ENCODE measurements at places on chromosomes 11 and 22.

GRCh38 chr11:132643239-132643638 is 889.1 kb downstream of the OPCML start:
- no peak for DNase-seq

GRCh38 chr22:31538815-31539214 is 42.5 kb downstream of the SFI1 start:
- DNase-seq: no peak

DNA sequence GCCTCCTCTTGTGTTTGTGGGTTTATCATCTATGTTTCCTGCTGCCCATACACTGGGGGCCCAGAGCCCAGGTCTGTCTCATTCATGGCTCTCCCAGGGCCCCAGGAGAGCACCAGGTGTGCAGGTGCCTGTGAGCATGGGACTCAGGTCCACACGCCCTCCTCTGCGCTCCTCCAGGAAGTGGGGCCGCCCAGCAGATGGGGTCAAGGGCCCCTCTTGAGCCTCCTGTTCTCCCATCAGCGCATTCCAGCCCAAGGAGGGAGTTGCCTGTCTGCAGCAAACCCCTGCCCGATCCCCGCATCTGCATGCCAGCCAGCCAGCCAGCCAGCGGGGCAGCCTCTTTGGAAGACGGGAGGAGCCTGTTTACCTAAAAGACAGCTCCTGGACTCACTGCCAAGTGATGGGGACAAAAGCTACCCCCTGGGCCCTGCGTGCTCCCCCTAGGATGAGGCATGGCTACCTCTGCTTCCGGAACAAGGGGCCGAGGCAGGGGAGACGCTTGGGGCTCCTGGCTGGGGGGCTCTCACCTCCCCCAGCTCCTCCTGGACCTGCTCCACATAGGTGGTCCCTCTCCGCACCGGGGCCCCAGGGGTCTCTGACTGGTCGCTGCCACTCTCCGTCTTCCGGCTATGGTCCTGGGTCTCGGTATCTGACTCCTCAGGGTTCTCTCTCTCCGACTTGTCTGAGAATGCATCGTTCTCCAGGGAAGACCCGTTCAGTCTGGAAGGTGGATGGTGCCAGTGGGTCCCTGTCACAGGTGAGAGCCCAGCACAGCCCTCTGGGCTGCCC is 49.7 kb upstream of the CARS1 start:
- DNase-seq: no peak

GRCh38 chr11:11979488-11980117 is 28.8 kb downstream of the DKK3 start:
- no peak for DNase-seq

DNA sequence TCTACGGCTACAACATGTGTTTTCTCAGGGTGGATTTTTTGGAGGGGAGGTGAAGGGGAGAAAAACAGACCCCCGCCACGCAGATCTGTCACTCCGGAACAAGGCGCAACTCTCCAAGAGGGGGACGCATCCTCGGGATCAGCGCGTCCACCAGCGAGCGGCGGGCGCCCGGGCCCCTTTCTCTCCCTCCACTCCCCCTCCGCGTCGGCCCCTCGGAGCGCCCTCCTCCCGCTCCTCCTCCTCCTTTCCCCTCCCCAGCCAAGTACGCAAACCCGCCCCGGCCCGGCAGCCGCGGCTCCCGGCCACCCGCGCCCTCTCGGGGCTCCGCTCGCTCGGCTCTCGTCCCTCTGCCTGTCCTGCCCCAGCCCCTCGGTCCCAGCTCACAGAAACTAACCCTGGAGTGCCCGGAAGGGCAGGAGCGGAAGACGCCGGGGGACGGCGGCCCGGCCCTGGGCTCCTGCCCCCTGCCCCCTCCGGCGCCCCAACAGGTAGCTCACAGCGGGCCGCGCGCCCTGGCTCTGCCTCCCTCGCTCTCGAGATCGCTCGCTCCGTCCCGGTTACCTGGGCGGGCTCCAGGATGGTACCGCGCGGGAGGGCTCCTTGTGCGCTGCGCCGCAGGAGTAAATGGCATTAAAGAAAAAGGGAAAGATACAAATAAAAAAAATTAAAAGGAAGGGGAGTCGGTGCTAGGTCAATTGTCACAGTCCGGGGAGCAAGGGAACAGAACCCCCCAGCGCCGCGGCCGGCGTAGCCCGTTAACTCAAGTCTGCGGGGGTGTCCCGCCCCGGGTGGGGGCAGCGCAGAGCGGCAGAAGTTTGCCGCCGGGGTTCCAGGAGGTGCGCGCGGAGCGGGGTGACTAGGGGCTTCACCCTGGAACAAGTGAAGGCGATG is 131.4 kb upstream of the C11orf58 start:
- DNase-seq: no peak

DNA sequence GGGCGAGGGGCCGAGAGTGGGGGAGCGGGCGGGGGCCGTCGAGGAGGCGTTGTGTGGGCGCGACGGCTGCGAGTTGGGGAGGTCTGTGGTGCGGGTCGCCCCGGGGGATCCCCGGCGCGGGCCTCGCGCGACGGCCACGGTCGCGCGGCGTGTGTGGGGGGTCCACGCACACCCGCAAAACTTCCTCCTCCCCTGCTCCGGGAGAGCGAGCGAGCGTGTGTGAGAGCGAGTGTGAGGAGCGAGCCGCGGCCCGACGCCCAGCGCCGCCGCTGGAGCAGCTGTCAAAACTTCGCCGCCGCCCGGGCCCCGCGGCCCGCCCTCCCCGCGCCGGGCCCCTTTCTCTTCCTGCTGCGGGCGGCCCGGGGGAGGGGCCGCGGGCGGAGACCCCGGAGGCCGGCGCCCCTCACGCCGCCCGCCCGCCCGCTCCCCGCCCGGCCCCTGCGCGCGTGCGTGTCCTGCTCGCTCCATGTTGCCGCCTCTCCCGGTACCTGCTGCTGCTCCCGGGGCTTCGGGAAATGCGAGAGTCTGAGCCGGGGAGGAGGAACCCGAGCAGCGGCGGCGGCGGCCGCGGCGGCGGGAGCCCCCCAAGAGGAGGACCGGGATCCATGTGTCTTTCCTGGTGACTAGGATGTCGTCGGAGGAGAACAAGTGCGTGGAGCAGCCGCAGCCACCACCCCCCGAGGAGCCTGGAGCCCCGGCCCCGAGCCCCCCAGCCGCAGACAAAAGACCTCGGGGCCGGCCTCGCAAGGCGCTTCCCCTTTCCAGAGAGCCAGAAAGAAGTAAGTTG is 9.0 kb upstream of the CCT8L2 start:
- DNase-seq: no peak

DNA sequence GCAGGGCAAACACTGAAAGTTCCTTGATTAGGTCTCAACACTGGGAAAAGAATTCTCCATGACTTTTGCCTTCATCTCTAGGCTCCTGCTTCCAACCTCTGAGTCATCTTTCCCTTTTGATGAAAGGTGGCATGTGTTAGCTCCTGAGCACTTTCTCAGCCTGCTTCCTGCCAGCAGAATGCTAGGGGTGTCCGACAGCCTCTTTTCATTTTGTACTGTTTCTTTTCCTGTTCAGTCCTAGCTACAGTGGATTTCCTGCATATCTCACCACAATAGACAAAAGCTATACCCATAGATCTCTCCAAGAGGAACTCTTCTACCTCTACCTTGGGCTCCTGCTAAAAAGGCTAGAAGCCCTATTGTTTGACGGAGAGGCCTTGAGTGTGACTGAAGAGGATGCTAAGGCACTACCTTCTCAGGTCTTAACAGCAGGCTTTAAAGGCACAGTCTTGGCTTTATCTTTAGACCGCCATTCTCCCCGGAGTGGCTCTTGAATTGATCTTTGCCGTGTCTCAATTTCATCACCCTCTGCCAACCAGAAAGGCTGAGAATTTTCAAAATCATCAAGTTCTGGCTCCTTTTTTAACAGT is 145.5 kb downstream of the RBFOX2 start:
- DNase-seq: no peak

GRCh38 chr11:63404161-63404935 is 34.8 kb downstream of the SLC22A9 start:
- no peak for DNase-seq

DNA sequence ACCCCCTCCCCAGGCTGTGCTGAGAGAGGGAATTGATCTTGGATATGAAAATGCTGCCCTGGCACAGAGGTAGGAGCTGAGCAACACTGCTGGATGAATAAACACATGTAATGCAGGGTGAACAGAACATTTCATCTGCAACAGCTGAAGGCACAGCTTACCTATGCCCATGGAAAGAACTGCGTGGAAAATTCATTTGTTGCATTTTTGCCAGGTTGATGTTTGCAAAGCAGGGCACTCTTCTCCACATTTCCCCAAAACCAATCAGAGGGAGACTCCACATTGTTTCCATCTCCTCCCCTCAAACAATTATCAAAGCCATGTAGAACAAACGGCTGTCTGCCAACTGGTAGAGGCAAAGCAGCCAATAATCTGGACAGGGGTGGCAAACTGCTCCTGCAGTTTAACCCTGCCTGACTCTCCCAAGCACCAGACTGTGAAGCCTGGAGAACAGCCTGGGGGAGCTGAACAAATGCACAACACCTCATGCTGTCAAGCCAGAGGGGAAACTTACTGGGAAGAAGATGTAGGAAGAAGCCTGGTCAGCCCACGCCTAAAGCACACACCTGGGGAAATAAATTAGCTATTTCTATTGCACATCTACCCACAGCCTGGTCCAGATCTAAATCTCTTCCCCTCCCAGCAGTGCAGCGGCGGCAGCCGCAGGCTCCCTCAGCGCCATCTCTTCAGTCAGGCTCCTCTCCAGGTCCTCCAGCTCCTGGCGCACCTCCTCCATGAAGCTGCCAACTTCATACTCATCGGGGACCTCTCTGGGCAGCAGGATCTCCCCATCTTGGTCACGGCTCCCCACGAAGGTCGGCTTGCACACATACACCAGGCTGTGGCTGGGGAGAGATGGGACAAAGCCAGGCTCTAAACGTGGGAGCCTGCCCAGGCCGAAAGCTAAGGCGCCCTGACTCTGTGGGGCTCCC is 44.3 kb downstream of the DKK3 start:
- no peak for DNase-seq

DNA sequence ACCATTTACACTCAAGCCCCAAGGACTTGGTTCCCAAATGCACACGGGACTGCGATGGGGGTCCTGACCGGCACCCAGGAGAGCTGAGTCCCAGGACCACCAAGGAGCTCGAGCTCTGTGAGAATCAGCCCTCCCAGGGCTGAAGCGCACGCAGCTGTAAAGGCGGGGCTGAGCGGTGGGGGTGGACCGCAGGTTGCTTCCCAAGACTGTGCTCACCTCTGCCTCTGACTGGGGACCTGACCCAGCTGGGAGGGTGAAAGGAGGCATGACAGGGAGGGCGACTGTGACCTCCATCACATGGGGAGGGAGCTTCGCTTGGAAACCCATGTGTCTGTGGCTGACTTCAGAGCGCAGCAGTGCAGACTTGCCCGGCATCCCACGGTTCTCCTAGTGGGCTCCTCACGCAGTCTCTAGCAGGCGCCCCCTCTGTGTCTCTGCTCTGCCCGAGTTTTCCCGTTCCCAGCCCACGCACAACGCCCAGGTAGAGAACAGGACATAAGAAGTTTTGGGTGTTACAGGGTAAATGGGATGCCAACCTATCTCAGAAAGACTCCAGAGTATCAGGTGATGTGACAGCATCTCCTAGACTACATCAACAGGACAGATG is 15.4 kb upstream of the NAP1L4 start:
- no peak for DNase-seq

- no peak for DNase-seq
Measured at GRCh38 chr11:3200388-3201111, 18.1 kb downstream of the MRGPRG start.

DNA sequence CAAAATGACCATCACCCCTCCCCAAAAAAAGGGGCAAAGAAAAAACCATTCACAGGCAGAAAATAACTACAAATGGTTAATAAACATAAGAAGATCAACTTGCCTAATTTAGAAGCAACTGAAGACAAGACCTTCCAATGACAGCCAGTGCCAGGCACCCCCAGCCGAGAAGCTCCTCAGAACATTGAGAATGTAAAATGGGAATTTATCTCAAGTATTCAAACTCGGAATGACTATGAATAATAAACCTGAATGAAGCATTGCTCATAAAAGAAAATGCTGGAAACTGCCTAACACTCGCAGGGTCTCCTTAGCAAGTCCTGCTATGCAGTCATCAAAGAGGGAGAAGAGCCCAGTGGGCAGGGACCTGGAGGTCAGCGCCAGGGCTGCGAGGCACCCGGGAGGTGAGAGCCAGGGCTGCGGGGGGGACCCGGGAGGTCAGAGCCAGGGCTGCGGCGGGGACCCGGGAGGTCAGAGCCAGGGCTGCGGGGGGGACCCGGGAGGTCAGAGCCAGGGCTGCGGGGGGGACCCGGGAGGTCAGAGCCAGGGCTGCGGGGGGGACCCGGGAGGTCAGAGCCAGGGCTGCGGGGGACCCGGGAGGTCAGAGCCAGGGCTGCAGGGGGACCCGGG is 23.2 kb upstream of the MOB2 start:
- DNase-seq: no peak

DNA sequence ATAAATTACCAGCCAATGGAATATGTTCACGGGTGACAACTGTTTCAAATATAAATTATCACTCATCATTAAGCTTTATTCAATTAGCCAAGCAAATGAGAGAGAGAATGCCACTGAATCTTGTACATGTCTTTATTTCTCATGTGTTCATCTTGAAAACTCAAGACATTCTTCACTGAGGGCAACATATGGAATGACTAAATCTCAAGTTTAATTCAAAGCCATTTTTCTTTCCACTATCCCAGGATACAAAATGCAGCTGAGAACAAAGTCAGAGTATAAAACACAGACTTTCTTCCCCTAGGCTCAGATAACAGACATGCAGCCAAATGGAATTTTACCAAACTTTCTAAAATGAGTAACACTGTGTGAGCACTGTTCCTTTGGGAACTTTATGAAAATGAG is 12.1 kb upstream of the BBOX1 start:
- DNase-seq: no peak

DNA sequence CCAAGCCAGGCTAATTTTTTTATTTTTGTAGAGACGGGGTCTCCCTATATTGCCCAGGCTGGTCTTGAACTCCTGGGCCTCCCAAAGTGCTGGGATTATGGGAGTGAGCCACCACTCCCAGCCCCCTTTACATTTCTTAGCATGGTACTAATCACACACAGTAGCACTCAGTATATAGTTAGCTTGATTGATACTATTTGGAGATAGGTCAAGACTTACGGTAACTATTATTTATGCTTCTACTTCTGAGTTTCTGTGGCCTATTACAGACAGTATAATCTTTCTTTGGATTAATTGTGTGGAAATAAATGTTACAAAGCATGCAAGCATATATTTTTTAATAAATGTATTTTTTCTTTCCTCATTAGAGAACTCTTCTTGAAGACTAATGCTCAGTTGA is 192.2 kb downstream of the UVRAG start:
- DNase-seq: no peak

DNA sequence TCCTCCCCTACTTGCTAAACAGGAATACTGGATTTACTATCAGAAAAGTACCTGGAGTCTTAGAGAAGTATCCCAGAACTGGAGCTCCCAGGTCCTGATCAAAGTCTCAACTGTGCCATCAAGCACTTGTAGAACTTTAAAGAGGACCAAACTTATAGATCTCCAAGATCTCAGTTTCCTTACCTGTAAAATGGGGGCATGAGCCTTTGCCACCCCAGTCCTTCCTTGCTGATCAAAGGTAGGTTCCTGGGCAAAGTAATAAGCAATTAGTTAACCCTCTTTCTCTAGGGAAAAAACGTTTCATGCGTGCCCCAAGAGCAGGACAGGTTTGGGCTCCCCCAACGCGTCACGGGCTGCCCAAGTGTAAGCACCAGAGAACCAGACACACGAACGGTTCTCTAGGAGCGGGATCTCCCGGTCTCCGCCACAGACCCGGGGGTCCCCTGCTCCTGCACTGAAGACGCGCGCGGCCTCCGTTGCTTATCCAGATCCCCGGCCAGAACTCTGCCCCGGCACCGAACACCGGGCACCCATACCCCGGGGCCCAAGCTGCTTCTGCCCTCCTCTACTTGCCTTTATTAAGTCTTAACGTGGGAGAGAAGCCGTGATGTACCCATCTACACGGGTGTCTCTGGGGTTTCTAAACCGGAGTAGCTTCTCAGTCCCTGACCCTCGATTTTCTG is 505 bp downstream of the ZNF214 start:
- no peak for DNase-seq

GRCh38 chr22:30422481-30423300 is 2.9 kb upstream of the MTFP1 start:
- DNase-seq: peak; percentile 5
